ENCODE measurements at places on chromosomes 5 and 9.

DNA sequence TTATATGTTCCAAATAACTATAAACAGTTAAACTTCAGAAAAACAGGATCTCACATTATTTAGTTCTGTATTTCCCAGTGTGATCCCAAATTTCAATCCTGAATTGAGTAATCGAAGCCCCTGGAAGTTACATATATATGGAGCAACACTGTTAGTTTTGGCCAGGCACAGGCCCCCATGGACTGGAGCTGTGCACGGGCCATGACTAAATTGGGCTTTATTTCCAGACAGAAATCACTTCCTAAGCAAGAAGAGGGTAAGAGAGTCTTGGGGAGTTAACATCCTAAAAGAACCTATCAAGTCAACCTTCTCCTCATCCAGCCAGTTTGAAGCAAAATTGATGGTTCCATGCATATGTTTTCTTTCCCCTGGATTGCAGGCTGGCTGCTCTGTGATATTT, 393.0 kb downstream of the TMEM167A start:
- no peak for DNase-seq

- no peak for DNase-seq
These were observed 165.7 kb downstream of the TRPM6 start for GRCh38 chr9:74721696-74722660.

DNA sequence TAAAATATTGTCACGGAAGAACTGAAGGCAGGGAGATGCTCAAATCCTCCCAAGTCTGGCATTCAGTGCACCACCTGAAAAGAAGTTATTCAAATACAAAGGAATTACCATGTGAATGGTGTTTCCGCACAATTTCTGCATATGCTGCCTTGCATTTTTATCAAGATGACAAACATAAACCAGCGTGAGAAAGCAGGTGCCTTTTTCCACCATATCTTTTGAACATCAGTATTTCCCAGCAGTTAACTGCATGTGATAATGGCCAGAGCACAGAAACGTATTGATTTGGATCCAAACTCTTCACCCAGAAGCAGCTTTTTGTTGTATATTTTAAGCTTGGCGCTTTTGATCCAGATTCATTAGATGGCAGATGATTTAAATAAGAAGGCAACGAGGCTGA, 808.0 kb downstream of the TLE1 start:
- DNase-seq, result no peak

- peak; percentile 71 for DNase-seq
These were observed 446.2 kb upstream of the TRPC7 start for GRCh38 chr5:136811551-136811950.

DNA sequence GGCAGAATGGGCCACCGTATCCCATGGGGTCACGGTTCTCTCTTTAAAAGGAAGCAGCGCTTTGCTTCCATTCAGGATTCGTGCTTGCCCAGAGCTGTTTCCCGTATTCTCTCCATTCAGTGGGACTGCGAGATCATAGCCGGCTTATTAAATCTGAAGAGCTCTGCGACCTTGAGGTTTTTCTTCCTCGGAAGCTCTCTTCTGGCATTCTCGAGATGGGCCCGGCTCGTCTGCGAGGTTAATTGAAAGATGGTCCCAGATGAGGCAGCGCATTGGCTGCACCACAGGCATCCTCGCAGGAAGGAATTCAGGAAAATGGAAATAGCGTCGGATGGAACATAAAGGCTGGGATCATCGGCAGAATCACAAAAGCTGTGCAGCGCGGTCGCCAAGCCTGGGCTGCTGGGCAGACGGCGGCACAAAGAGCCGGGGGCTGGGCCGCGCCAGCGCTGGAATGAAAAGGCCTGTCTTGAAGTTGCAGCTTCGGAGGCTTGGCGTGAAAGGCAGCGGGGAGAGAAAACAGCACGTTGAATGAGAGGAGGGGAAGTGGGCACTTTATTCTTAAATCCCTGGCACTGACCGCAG, 236.2 kb downstream of the IRX2 start:
- no peak for DNase-seq

DNA sequence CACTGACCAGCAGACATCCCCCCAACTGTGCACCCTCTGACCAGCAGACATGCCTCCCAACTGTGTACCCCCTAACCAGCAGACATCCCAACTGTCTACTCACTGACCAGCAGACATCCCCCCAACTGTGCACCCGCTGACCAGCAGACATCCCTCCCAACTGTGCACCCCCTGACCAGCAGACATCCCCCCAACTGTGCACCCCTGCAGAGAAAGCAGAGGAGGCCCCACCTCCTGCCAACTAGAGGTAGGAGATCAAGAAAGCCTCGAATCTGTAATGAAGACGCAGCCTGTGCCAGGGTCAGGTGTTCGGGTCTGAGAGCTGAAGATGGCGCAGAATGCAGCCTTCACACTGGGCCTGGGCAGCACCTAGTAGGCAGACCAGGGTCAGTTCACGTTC, 29.8 kb upstream of the NSMF start:
- no peak for DNase-seq

DNA sequence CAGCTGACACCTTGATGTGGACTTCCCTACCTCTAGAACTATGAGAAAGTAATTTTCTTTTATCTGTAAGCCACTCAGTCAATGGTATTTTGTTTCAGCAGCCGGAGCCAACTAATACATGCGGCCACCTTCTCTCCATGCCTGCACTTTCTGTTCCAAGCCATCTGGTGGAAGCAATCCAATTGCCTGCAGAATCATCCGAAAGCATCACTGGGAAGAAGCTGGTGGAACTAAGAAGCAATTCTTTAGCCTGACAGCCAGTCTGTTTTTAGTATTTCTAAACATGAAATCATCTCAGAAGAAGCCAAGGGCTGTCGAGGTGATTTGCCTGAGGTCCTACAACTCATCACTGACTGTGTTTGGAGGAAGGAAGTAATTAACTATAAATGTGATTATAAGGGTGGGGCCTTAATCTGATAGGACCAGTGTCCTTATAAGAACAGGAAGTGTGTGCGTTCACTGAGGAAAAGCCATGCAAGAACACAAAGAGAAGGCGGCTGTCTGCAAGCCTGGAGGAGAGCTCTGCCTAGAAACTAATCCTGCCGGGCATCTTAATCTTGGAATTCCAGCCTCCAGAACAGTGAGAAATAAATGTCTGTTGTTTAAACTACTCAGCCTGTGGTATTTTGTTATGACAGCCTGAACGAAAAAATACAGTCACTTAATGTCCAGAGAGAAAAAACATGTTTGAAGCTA, 49.1 kb downstream of the NXNL2 start:
- peak; percentile 65 for DNase-seq

DNA sequence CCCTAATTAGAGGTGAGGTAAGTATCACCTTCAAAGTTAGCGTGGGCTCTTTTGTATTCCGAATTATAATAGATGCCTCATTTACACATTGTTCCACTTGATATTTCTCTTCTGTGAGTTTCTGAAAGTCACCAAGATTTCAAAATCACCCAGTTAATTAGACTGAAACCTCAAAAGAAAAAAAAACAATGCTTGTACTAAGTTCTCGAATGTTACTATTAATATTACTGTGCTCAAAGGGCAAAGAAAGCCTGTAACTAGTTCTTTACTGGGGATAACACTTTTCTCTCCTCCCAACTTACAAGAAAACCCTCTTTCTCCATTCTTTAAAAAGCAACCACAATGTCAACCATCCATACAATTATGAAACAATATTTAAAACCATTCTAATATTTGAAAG, 98.5 kb downstream of the STRBP start:
- no peak for DNase-seq

DNA sequence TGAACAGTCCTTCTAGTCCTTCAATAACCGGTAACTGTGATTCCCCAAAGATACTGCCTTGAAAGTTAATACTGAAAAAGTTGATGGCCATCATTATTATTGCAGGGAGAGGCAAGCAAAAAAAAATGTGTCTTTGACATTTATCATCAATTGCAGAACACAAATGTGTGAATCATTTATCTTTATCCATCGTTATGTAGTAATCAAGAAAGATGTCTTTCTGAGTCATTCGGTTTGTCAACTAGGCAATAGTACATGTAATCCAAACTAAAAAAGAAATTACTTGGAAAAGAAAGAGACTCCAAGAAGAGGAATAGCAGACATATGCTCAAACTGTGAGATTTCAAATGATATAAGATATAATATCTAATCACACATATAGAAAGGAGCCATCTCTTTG, 473.0 kb downstream of the CETN3 start:
- DNase-seq, result peak; percentile 12

DNA sequence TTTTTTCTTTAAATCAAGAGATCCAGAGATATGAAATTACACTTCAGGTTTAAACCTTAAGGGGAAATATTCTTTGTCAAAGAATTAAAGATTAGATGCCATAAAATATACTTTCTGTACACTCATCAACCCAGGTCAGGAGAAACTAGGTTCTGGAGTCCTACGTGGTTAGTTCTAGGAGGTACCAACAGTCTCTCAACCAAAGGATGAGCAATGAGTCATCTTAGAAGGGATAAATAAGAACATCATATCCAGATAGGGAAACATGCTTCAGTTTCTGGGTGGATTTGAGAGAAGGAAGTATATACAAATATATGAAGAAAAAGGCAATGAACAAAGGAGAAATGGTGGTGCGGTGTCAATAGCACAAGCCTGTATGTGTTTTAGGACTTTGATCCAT, 98.2 kb downstream of the CSNK1G3 start:
- DNase-seq, result peak; percentile 2

- no peak for DNase-seq
These were observed 156.0 kb downstream of the ISL1 start for GRCh38 chr5:51539232-51539631.

GRCh38 chr5:68924481-68925145, 169.2 kb upstream of the SLC30A5 start:
- DNase-seq, result peak; percentile 98

DNA sequence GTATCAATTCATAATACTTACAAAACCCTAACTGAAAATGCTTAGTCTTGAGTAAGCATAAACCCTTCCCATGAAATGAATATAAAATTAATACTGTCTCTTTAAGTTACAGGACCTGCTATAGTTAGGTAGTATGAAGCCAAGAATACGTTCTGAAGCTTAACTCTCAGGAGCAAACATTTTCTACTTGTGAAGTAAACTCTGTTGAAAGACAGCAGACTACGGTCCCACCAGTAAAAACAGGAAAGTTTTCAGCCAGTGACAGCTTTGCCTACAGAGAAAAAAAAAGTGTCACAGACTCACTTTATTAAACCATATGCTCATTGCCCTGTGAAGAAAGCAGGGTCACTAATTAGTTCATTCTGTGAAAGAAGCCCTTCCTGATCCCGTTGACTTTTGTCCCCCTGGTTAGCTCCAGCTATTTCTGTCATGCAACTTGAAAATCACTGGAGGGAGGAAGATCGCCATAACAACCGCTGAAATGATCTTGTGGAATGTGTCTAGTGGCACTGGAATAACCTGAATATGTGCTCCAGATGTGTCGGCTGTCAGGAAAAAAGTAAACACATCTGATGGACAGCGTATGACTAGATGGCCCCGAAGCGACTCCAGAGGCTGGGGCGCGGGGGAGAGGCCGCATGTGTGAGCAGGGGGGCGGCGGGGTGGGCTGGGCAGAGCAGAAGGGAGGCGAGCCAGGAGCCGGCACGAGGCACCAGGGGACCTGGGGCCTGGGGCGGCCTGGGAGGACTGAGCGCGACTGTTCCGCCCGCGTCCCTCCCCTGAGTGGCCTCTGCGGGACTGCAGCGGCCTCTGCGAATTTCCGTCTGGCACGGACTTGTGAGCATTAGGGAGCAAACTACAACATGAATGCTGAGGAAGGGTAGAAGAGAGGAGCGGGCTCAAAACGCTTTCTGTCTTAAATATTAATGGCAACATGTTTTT, 41.9 kb downstream of the BNC2 start:
- no peak for DNase-seq

DNA sequence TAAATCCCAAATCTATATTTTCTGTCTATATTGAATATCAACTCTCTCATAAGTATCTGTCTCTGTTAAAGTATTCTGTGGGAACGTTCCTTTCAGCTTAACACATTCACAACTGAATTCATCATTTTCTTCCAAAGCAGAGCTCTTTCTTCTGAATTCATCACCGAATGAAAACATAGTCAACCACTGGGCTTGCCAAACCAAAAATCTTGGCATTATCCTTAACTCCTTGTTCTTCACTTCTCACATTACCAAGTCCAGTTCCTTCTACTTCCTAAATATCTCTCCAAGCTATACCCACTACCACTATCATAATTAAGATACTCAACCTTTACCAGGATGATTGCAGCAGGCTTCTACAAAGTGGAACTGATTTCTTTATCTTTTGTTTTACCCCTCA, 559.8 kb downstream of the MAT2B start:
- no peak for DNase-seq

DNA sequence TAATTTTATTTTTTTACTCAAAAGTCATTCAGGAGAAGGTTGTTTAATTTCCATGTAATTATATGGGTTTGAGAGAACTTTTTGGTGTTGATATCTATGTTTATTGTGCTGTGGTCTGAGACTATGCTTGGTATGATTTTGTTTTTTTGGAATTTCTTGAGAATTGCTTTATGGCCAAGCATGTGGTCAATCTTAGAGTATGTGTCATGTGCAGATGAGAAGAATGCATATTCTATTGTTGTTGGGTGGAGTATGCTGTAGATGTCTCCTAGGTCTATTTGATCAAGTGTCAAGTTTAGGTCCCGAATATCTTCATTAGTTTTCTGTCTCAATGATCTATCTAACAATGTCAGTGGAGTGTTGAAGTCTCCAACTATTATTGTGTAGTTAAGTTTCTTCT, 134.9 kb downstream of the HMHB1 start:
- DNase-seq, result no peak

GRCh38 chr5:130797303-130797702, 367.8 kb downstream of the HINT1 start:
- no peak for DNase-seq

DNA sequence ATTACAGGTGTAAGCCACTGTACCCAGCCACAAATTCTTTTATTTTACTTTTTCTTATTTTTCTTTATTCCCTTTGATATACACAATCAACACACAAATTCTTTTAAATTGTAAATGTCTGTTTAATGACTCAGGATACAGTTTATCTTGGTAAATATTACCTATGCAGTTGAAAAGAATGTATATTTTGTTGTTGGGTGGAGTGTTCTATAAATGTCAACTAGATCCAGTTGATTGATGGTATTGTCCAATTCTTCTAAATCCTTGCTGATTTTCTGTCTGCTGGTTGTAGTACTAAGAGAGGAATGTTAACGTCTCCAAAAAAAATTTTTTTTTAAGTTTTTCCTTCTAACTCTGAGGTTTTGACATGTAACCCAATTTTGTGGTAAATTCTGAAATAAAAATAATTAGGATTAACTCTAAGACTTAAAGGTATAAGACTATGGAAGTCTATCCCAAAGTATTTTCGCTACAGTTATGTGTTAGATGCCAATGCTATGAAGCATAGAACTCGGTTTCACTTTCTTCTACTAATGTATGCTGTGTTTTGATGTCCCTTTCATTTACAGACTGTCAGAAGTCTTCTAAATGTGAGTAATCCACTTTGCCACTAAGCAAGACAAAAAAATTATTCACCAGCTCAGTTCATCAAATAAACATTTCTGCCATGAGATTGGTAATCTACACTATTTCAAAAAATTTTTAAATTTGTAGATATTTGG, 720.2 kb upstream of the C9orf72 start:
- DNase-seq, result no peak

Data from mammary epithelial cell (primary cell).